ENCODE measurements at places on chromosomes 1 and 21. TPM values are rescaled to one million over a fixed set of nuclear protein-coding genes. Genes with fewer than 3 reads are reported as not detected.

DNA sequence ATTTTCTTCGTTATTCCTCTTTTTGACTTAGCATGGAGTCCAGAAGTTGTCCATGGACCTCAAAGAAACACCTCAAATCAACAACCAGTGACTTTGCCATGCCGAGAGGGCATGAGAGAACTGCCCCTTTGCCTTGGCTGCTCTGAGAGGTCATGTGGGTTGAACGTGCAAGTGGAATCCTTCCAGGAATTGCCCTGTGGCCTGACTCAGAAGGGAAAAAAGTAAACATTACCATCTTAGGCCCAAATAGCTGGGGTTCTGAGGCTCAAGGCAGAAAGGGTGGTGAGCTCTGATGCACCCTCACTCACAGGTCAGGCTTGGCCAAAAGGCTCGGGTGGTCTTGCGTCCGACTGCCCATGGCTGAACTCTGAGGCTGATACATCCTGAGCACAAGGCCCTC, 15.1 kb downstream of the STUM start:
- DNase-seq, result peak; percentile 46

GRCh38 chr1:11357276-11357675, 84.3 kb downstream of the UBIAD1 start:
- DNase-seq, result no peak

DNA sequence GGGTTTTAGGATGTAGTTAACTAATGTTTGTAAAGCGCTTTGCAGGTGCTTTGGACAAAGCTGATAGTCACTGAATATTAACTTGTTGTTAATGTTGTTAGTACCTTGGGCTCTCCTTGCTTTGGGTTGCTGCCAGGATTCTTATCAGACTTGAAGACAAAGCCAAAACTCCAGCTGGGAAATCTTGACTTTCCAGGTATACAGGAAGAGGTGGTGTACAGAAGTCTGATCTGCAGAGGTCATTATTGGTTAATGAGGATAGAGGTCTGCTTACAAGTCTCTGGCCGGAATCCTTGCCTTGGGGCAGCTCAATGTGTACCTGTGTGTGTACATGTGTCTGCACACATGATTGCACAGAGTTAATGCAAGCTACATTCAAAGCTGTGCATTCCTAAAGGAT, 96.0 kb upstream of the POU3F1 start:
- DNase-seq, result no peak

GRCh38 chr1:99852648-99853047, 2.5 kb downstream of the AGL start:
- no peak for DNase-seq

GJA5 gene
- total RNA-seq, result 2.6 TPM
